ENCODE measurements at places on chromosomes 1 and 21.

DNA sequence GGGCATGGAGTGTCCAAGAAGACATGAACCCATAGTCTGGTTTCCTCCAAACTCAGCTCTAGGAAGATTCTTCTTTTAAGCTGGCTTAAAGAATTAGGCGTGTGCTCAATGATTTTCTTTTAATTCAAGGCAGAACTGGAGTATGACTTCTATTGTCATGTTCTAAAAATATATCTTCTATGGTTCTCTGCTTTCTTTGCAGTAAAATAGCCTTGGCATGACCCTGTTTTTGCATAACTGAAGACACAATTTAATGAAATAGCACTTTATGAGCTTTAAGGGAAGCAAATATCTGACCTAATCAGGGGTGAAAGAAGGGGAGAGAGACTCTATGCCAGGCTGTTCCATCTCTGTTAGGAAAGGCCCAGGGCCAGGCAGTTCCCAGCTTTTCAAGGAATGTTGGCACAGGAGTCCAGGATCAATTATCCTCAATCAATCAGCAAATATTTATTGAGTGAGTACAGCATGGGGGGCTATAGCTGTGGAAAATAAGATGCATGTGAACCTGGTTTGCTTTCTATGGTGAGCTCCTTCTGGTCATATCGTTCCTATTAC is 7.2 kb upstream of the CSF1 start:
- no peak for DNase-seq

DNA sequence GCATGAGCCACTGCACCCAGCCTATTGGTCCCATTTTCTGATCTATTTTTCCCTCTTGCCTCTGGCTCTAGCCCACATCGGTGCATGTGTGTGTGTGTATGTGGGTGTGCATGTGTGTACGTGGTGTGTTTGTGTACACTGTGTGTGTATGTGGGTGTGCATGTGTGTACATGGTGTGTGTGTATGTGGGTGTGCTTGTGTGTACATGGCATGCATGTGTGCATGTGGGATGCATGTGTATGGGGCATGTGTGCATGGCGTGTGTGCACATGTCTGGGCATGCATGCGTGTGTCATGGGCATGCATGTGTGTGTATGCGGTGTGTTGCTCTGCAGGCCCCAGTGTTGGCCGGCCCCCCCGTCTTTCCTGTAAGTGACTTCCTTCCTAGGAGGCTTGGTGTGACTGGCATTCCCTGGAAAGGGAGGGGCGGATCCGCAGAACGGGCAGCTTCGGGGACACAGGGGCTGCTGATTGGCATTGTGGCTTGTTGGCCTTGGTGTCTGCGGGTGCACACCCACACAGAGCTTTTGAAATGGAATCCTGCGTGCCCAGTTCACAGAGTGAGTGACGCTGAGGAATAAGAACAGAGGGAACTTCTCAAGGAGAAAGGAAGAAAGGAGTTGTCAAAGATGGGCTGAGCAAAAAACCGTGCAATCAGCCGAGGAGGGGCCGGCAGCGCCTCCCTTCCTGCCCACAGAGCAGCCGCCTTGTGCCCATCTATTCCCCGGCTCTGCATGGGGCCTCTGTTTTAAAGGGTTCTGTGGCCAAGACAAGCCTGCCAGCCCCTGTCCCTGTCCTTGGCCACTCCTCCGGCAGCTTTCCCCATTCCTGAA is 8.0 kb downstream of the PDXK start:
- DNase-seq: no peak

DNA sequence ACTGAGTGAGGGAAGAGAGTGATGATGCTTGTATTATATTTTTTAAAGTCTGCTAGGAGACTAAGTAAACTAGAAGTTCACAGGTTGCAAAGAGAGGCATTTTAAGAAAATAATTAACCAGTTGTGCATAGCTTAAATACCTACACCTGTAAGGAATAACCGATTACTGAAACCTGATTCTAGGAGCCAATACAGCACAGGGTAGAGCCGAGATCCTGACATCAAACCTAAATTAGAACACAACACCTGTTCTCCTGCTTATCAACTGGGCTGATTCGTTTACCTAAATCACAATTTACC is 54.8 kb downstream of the EPRS1 start:
- no peak for DNase-seq

DNA sequence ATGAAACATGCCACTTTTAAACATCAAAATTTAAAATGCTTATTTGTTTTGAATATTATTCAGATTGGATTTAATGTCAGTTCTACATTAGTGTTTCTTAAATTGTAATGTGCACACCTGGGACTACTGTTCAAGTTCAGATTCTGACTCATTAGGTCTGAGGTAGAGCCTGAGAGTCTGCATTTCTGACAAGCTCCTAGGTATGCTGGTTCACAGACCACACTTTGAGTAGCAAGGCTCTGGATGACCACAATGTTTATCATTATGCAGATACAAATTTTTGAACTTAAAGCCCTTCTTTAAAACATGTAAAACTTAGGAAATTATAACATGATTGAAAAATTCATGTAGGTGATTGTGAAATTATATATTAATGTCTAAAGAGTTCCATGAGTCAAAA is 40.2 kb downstream of the TTLL7 start:
- DNase-seq: no peak

GRCh38 chr1:160630523-160631451 is 16.1 kb downstream of the SLAMF1 start:
- no peak for DNase-seq

DNA sequence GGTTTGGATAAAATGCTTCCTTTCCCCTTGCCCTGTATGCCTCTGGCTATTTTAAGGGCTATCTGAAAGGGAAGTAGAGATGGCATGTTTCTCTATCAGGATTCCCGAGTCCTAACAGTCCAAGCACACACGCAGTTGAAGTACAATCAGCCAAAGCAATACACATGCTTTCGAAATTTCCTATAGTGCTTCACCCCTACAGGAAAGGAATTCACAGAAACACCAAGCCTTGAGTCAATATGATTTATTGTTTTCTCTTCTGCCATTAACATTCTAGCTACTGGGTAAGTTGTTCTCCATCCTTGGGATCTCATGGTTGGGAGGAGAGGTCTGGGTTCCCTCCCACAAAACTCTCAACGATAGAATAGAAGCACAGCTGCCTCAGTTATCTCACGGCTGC is 8.7 kb downstream of the ITLN1 start:
- DNase-seq: no peak

GRCh38 chr1:54919367-54920359 is 32.7 kb upstream of the DHCR24 start:
- DNase-seq: no peak

- no peak for DNase-seq
Measured at GRCh38 chr1:7403265-7404045, 367.6 kb upstream of the VAMP3 start.

DNA sequence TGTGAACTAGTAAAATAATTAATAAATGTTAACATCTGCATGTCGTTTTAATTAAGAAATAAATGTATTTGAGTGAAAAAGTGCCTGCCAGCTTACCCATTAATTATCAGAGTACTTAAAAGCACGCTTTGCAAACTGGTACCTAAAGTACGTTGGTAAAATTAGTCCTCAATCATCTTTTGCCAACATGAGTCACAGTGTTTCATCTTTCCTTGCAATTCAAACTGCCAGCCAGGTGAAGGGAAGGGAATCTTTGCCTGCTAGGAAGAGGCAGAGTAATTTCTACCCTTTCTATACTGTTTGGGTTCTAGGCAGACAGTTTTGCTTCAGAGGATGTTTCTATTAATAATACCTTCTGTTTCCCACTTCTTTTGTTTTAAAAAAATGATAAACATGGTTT is 57.2 kb upstream of the CNIH3 start:
- DNase-seq: no peak

DNA sequence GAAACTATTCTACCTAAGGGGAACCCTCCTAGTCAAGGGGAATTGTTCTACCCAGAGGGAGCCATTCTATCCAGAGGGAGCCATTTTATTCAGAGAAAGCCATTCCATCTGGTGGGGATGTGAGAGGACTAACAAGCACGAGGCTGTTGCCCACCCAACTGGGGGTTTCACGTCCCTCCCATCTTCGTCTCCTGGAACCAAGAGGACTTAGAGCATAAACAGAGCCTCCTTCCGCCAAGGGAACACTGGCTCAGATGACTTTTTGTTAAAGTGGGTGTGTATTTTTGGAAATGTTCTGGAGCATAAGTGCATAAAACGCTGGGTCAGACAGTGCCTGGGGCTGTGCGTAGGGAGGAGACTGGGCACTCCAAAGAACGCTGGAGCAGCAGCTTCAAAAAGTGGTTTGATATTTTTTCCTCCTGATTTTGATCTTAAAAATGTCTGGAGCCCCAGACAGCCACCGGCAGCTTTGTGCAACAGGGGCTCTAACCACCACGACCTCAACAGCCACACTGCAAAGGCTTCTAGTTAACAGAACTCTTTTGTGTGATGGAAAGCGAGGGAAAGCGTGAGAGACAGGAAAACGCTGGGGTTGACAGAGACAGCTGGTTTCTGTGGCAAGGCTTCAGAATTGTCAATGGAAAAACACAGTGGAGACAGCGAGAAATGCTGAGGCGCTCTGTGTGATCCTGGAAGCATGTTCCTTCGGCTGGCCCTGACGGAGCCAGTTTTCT is 363.6 kb upstream of the CAMK1G start:
- DNase-seq: no peak

- no peak for DNase-seq
Measured at GRCh38 chr1:201560328-201561194, 21.6 kb downstream of the NAV1 start.

Measured in stimulated activated CD4-positive, alpha-beta T cell treated with anti-CD3 and anti-CD28 coated beads, TNF-alpha, amount 100 ng/mL, for 1 hour (primary cell).